Left hindlimb (tissue), 1 donor: ENCODE measurements at places on chromosomes 1 and 21.

GRCh38 chr21:33543505-33544129 lies 779 bp downstream of the SON start:
- DNase-seq, result no peak

DNA sequence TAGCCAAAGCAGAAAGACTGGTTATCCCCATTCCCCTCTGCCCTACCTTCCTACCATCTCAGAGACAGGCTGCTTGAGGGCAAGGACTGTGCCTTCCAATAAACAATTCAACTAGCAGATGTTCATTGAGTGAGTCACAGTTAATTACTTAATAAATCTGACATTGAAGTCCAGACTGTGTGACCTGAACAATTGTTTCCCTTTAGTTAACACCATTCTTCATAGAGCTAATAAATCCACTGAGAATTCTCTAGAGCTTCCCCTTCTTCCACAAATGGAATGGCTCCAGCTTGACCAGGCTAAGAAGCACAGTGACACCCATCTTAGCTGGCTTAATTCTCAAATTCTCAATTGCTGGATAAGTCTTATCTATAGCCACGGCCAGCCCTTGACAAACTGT lies 61.9 kb upstream of the GJA5 start:
- no peak for DNase-seq

GRCh38 chr1:163083690-163084089 lies 14.5 kb downstream of the RGS4 start:
- no peak for DNase-seq

- no peak for DNase-seq
Measured at GRCh38 chr1:14310476-14310875, 288.0 kb upstream of the KAZN start.

DNA sequence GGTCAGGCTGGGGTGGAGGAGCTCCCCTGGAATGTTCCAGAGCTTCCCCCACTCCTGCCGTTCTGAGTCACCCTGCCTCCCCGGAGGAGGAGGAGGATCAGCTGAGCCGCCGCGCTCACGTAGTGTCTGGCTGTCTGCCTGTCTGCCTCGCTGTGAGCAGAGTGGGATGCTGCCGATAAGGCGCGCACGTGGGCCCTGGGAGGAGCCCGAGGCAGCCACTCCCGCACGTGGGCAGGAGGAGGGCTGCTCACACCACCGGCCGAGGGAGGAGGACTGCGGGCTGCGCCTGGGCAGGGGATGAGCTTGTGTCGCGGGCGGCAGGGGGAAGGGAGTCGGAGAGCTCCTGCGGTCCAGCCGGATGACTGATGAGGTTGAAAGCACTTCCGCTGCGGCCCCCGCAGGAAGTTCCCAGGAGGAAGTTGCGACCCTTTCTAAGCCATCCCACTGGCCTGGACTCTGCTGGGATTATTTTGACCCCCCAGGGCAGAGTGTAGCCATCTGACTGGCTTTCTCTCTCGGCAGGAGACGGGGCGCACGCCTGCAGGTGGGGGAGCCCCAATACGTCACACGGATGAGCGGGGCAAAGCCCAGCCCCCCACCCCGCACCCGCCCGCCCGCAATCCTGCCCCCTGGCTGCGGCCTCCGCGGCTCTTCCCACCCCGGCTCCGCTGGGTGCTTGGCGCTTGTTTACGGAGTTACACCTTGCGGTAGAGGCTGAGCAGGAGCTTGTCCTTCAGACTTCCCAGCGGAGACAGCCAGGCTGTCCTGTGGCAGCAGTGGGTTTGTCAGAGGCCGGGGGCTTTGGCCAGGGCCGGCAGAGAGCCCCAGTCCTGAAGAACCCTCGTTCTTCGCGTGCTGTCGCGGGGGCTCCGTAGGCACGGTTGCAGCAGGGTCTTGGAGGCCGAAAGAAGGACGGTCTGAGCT lies 9.8 kb downstream of the PDXK start:
- DNase-seq, result peak; percentile 91

GRCh38 chr1:169624912-169625311 lies 5.0 kb downstream of the SELP start:
- no peak for DNase-seq

- DNase-seq, result no peak
Measured at GRCh38 chr21:31846690-31847089, 26.1 kb upstream of the HUNK start.

DNA sequence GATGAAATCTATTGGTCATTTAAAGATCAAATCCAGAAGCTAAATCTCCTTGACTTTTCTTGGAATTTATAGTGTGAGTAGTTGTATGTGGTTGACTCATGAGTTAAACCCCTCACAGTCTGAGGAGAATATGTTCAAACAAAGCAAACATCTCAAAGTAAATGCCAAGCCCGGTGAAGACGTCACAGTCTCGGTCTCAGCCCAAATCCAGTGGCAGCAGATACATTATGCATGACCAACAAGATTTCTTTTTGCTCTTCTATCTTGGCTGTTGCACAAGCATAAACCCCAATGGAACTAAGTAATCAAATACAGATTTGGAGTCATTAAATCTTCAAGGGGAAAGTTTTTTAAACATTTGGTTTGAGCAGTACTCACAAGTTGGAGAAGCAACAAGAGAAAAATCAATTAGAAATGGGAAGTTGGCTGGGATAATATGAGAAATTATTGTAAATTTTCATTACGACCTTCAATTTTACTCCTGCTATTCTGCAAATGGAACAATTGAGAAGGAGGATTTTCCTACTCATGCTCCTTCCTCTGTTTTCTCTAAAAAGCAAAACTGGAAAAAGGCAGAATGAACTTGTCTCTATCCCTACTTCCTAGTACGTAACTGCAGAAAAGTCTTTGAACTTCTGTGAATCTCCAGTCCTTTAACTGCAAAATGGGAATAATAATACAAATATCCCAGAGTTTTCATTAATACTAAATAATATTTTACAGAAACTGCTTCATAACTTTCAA lies 575.8 kb downstream of the NUF2 start:
- DNase-seq, result peak; percentile 38

GRCh38 chr1:241677201-241677600 lies 25.1 kb downstream of the WDR64 start:
- DNase-seq, result no peak

DNA sequence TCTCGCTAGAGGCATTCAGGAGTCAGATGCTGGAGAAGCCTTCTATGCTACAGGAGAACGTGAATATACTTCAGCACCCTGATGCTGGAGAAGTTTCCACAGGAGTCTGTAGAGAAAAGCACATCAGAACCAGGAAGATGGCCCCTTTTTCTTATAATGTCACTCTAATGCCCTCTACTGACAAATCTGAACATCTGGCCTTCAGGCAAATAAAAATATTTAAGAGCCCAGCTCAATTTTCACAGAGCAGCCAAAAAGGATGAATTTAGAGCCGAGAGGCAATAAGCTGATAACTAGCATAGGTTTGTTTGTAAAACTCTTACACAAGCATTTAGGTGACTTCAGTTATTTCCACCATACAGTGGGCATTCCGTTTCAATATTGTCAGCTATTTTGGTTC lies 3.8 kb upstream of the RRP15 start:
- DNase-seq, result no peak

- DNase-seq, result no peak
Measured at GRCh38 chr1:220888417-220888986, 9.3 kb downstream of the HLX start.

- DNase-seq, result no peak
Measured at GRCh38 chr1:114586513-114587047, 5.2 kb upstream of the BCAS2 start.

DNA sequence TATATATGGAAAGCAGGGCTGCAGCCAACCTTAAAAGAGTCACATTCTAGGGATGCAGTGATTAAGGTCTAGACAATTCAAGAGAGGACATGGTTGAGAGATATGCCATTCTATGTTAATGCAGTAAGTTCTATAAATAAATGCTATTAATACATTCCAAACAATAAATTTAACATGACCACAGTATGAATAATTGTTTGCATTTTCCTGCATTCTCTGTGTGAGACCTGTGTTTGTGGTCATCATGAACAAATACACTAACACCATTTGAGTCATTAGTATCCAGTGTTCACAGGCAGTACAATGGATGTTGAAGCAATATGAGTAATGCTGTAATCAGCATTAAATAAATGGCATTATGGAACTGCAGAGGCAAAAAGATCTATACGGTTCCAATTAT lies 5.5 kb upstream of the ZRANB2 start:
- no peak for DNase-seq

DNA sequence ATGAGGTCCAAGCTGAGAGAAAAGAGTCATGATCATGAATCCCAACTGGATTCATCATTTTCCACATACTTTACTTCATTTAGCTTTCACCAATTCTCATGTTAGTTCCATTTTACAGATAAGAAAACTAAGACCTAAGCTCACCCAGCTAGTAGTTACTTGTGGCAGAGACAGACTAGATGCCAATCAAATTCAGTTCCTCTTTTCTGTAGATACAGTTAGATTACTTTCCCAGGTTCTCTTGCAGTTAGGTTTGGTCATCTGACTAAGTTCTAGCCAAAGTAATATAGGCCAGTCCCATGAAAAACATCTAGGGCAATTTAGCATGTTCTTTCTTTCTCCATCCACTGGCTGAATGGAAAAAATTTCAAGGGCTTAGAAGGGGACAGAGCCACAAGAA lies 8.9 kb upstream of the KCND3 start:
- DNase-seq, result no peak

- DNase-seq, result peak; percentile 66
Measured at GRCh38 chr21:34845521-34846451, 177.0 kb downstream of the CLIC6 start.

GRCh38 chr1:99680270-99680669 lies 34.4 kb downstream of the PALMD start:
- DNase-seq, result no peak

DNA sequence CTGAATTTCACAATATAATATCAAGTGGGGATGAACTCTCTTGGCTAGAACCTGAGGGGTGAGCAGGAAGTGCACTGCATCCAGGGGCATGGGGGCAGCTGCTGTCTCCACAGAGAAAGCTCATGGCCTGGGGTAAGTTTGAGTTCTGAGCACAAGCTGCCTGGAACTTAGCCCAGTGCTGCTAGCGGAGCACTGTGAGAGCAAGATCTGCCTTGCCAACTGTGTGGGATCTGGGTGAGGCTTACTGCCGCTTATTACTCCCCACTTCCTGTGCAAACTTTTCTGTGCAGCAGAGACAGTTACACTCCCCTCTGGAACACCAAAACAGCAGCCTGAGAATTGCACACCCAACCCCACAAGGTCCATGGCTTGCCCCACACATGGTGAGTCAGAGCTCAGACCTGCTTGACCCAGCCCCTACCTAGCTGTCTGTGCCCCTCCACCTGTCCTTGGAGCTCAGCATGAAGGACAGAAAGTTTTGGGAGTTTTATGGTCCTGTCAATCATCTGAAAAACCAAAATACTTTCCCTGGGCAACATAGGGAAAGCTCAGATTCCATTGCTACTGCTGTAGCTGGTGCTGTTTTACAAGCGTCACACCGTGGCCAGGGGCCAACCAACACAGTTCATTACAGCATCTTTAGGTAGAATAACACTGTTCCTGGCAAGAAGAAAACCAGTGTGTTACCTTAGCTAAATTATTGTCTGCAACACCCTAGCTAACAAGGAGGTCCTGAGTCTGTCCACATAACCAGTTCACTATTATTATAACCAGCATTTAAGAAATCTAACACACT lies 762.1 kb upstream of the NEGR1 start:
- peak; percentile 35 for DNase-seq

GRCh38 chr1:237179503-237179902 lies 137.5 kb downstream of the RYR2 start:
- DNase-seq, result no peak

DNA sequence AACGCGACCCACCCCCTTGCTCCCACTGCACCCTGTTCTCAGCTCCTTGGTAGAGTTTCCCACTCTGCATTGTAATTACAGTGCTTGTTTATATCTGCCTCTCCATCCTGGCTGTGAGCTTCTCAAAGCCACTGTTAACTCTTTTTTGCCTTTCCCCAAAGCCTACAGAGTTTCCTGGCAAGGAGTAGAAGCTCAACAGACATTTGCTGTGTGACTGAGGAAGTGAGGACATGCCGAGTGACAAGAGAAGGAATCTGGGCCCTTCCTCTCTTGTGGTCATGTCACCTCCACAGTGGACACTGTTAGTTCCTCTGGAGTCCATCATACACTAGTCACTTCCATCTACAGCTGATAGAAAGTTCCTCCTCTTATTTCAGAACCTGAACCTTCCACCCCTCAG lies 6.1 kb upstream of the IGSF8 start:
- no peak for DNase-seq
